Tibial nerve (tissue), 4 donors: ENCODE measurements at places on chromosomes 11 and 22.
A peak's percentile ranks its signal among the peaks of the same experiment; 100 is the strongest.

DNA sequence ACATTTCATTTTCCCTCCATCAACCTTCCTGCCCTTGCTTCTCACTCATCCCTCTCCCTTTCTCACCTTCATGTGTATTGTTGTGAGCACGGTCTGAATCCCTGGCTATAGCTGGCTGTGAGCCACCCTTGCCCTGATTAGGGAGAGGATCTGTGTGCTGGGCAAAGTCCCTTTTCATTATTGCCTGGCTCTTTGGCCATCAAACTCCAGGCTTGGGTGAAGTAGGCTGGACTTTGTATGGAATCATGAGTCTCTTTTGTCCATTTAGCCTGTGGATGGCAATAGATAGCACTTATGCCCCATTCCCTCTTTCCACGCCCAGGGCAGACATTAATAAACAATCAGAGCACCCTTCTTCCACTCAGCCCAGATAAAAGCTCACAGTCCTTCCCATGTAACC is 6.7 kb downstream of the MYO18B start:
- no peak for DNase-seq

DNA sequence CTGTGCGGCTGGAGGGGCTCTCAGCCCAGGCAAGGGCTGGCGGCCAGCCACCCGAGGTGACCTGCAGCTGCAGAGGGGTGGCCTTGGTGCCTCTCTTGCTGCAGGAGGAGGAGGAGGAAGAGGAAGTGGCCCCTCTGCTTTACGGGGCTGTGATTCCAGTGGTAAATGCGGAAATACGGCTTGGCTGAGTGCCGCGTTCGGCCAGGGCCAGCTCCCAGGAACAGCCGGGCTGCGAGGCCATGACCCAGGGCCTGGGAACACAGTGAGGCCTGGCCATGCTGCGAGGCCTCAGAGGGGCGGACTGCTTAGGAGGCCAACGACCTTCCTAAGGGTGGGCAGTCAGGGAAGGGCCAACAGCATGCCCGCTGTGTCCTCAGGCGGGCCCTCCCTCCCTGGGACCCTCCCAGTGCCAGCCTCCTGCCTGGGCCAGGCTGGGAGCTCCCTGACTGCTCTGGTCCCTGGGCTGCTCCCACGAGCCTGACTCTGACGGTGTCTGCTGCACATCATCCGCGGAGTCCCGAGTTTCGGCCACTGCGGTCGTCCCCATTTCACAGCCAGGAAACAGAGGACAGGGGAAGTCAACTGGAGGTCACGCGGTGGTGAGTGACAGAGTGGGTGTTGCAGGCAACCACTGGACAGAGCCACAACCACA is 20.8 kb upstream of the PPARA start:
- DNase-seq, result no peak

DNA sequence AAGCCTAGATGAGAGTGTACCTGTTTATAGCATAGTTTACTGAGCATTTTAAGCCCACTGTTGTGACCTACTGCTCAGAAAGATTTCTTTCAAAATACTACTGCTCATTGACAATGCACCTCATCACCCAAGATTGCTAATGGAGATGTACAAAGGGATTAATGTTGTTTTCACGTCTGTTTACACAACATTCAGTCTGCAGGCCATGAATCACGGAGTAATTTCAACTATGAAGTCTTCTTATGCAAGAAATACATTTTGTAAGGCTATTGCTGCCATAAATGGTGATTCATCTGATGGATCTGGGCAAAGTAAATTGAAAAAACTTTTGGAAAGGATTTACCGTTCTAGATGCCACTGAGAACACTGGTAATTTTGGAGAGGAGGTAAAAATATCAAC is 112.9 kb downstream of the KIF18A start:
- DNase-seq, result no peak

DNA sequence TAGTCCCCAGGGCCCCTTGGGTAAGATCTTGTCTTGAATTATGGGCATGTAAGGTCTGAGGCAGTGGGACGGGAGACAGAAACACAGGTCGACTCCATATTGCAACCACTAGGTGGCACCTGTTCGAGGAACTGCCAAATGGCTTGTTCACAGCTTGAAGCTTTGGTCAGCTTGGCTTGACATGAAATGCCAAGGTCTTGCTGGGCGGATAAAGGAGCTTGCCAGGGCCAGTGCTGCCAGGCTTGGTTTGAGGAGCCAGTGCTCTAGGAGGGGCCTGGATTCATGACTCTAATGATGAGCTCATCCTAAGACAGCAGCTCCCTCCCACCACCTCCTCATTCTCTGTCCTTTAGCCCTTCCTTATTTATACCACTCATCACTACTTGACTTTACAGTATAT is 11.9 kb upstream of the NRIP3 start:
- DNase-seq, result peak; percentile 61

GRCh38 chr11:61964058-61964665 is 3.3 kb downstream of the FTH1 start:
- DNase-seq, result no peak

GRCh38 chr22:23402275-23403151 is 177.6 kb downstream of the IGLL1 start:
- DNase-seq, result no peak

GRCh38 chr11:43504316-43504950 is 145.7 kb downstream of the TTC17 start:
- no peak for DNase-seq

- DNase-seq, result no peak
These were observed 154.6 kb upstream of the TRPC6 start for GRCh38 chr11:101738452-101738851.

DNA sequence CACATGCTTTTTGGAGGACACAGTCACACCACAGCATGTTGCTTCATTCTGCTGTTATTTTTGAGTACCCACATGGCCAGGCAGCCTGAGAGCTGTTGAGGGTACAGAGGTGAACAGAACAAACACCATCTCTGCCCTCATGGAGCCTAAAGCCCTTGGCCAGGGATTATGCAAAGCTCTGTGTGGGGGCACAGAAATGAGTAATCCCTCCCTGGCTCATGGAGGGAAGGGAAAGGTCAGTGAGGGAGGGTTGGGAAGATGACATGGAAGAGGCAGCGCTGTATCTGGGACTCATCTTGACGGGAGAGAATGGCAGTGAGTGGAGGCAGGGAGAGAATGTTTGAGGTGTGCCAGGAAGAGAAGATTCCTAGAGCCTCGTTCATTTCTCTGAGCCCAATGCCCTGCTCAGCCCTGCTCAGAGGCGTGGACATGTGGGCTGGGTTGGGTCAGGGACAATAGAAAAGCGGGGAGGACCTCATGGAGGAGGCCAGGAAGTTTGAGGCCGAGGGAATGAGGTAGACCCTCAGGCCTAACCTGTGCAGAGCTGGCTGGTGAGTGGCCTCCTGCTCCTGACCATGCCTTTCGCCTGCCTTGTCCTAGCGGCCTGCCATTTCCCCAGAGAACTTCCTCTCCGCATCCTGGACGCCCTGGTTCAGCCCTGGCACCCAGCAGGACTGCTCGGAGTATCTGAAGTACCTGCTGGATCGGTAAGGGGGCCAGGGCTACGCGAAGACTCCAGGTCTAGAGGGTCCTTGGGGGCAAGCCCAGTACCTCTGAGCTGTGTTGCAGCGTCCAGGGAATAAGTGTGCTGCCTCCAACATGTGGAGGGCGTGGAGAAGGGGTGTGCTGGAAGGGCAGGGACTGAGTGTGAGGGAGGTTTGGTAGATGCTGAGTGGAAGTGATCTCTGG is 19.8 kb downstream of the USP35 start:
- DNase-seq, result no peak

GRCh38 chr11:65857500-65857852 is 504 bp downstream of the CFL1 start:
- DNase-seq, result no peak
